Fibroblast of skin of back (primary cell): ENCODE measurements at places on chromosomes 2 and 18.
A peak's percentile ranks its signal among the peaks of the same experiment; 100 is the strongest.

DNA sequence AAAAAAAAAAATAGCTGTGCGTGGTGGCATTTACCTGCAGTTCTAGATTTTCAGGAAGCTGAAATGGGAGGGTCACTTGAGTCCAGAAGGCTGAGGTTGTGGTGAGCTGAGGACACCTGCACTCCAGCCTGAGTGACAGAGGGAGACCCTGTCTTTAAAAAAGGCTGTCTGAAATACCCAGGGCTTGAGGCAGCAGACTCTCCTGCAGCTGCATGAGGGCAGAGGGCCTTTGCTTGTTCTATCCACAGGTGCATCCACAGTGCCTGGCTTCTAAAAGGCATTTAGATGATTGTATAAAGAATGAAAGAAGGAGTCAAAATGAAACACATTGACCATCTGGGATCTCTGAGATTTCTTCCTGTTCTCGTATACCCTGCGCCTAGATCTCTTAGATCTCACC, 152.9 kb downstream of the MGAT5 start:
- no peak for DNase-seq

- DNase-seq: no peak
Measured at GRCh38 chr2:162072976-162073887, 783 bp downstream of the DPP4 start.

GRCh38 chr2:209141142-209141541, 282.7 kb upstream of the MAP2 start:
- DNase-seq: no peak

GRCh38 chr2:100878000-100878791, 58.3 kb downstream of the NPAS2 start:
- no peak for DNase-seq

GRCh38 chr2:187403568-187404260, 44.3 kb downstream of the CALCRL start:
- DNase-seq: no peak

DNA sequence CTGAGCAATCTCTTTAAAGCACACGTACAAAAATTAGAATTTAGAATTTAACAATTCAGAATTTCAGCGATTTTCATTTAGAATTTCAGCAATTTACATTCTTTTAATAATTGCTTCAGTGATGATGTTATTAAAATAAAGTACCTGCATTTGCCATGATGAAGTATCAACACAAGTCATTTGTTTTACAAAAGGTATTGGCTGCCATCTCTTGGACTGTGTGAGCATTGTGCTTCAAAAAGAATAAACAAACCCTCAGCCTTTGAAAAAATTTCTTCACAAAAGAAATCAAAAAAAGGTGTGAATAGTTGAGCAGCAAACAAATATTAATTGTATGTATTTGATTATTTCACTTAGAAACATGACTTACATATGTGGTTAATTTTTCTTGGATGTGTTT, 27.1 kb upstream of the ZC3H15 start:
- peak; percentile 20 for DNase-seq

DNA sequence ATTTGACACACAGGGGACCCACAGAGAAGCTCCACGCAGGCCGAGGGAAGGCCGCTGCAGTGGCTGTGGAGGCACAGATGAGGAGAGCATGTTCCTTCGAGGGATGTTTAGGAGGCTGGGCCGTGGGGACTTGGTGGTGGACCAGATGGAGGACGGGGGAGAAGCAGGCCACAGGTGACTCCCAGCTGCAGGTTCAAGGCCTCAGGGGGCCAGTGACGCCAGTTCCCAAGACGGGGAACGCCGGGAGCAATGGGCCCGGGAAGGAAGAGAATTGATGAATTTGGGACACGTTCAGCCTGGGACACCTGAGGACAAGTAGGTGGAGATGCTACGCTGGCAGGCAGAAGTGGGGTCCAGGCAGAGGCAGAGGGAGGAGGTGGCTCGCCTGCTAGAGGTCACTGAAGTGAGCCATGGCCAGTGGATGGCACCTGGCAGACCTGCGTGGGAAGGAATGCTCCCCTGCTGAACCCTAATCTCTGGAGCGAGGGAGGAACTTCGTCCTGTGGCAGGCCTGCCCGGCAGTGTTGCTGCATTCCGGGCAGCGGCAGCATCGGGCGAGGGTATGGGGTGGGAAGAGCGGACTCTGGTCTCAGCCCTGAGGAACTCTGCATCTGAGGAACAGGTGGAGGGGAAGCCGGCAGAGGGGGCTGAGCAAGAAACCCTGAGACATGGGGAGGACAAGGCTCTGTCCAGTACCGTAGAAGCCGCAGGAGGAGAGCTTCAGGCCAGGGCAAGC, 25.2 kb upstream of the HPCAL1 start:
- no peak for DNase-seq

DNA sequence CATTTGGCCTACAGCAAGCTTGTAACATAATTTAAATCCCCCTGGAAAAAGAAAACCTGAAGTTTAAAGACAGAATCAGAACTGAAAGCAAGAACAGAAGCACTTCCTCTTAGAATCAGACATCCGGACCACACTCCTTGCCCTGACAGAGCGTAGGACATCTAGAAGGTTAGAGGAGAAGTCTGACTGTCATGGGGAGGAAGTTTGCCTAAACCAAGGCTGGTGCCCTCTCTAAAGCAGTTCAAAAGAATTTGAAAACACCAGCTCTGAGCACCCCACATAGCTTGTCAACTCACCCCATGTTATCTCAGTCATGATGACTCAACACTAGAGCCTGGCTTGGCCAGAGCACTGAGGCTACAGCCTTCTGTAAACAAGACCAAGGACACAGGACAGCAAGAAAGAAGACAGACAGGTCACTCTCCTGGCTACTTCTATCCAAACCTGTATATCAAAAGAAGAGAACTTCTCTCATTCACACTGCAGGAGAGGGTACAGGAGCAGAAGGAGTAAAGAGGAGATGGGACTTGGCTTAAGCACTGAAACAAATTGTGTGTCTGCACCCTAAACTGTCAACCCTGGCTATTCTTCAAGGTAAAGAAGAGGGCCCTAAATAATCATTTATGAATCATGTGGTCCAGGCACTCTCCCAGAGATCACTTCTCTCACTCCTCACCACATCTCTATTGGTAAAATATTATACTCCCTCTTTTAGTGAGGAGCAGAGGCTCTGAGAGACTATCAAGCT, 198.6 kb downstream of the MEMO1 start:
- peak; percentile 17 for DNase-seq

DNA sequence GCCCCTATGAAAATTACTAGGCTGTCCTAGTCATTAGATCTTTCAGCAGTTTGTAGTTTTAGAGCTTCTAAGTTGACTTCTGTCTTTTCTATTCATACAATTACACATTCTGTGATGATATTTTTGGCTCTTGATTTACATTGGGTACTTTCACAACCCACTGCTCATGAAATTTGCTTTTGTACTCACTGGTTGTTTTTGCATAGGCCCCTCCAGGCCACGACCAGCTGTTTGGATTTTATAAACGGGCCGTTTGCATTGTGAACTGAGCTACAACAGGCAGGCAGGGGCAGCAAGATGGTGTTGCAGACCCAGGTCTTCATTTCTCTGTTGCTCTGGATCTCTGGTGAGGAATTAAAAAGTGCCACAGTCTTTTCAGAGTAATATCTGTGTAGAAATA, 193.8 kb downstream of the RPIA start:
- no peak for DNase-seq

DNA sequence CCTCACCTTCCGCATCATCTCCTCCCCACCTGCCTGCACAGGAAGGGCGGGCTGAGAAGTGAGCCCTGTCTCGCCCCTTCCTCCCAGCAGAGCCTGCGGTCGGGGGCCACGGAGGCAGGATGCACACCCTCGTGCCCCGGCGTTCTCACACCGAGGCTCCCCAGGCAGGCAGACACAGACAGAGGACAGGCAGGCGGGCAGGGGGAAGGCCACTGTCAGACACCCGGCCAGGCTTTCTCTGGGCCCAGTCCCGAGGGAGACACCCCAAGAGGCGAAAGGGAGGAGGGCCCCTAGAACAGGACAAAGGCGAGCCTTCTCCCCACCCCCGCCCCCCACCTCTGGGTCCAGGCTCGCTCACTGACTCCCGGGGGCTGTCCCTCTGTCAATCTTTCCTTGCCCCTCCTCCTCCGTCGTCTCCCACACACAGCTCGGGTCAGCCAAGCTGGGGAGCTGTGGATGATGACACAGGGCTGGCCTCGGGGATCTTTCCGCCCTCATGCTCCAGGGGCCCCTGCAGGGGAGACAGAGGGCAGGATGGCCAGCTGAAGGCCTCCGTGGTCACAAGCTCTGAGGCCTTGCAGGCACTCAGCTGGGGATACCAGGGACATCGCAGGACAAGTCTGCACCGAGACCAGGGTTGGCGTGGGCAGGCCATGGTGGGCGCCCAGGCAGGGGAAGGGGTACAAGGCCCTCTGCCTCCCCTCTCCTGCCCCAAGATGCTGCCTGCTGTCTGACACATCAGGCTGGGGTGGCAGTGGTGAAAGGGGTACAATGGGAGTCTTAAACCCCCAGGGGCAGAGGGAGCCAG, 24.9 kb downstream of the BIN1 start:
- DNase-seq: no peak

DNA sequence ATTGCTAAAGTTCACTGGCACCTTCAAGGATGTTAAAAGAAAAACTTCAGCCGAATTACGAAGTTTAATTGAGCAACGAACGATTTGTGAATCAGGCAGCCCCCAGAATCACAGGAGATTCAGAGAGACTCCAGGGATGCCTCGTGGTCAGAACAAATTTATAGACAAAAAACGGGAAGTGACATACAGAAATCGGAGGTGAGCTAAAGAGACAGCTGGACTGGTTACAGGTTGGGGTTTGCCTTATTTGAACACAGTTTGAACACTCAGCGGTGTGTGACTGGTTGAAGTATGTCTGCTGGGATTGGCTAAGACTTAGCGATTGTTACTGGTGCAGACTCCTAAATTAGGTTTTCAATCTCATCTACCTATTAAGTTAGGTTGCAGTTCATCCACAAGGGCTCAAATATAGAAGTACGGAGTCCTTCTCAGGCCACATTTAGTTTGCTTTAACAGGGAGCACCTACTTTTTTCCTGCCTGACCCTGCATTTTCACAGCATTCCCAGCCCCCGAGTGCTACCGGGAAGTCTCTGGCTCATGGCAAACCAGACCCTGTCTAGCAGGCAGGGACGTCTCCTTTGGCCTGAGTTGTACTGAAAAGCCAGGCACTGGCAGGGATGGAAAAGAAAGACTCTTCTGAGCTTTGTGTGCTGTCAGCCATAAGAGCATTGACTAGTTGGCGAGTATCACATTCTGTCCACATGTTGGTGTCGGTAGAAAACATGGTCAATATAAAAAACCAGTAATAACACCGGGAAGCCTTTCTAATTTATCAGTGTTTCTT, 41.1 kb downstream of the CDCA7 start:
- no peak for DNase-seq

DNA sequence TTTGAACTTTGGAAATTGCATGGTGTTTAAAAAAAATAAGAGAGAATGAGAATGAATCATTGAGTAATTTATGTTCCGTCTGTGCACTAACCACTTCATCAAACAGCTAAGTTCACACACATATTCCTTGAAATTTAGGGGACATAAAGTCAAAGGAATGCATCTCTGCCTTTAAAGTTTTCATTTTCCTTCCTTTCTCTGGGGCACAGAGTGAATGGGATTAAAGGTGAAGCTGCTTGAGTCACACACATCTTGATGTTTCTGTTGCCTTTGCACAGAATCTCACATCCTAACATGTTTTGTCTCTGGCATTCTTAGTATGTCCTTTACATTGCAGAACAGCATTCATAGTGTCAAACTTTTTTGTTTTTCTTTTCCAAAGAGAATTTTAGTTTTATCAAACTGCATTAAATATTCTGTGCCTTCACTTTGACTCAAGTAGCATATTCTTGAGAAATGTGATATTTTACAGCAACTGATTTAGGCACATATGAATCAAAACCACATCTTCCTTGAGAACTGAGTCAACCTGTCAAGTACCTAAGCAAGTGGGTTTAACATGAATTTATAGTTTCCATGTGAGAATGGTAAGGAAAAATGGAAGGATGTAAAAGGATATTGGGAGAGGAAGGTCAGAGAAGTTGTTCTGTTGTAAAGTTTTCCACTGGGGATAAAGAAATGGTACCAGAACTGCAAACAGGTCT, 169.1 kb upstream of the THUMPD2 start:
- DNase-seq: peak; percentile 62

DNA sequence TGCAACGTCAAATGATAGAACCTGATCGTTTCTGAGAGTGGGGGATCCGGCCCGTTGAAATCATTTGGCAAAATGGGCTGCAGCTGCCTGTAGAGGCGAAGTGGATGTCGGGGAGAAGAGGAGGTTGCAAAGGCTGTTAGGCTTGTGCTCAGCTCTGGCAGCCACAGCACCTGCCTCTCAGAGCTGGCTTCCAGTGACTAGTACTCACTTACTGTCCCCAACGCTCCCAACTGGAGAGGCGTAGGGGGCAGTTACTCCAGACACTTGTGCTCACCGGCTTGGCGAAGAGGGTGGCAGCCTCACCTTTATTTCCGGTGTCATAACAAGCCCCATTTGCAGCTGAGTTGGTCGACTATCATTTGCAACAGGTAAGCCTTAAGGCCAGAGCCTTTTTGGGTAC, 37.9 kb downstream of the NCK2 start:
- DNase-seq: no peak

GRCh38 chr2:216688731-216689340, 6.5 kb downstream of the IGFBP5 start:
- DNase-seq: no peak

DNA sequence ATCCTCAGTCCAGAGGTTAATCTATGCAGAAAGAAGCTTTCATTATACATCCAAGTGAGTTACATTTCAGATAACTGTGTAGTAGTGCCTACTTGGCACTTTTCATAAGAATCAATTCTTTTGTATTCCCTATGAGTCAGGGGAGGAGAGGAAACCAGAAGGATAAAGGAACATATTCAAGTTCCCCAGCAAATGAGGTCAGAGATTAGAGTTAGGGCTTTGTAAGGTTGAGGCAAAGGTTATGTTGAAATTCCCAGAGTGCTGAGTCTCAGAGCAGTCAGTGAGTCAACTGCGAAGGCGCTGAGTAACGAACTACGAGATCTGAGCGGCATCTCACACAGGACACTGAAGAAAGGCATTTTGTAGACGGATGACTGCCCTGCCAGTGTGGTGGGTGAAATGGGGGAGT, 25.1 kb upstream of the ME2 start:
- no peak for DNase-seq

- peak; percentile 9 for DNase-seq
Measured at GRCh38 chr18:154151-154550, 4.2 kb upstream of the USP14 start.

GRCh38 chr2:185578322-185578721, 160.3 kb upstream of the FSIP2 start:
- no peak for DNase-seq

GRCh38 chr18:53268455-53268854, 928.5 kb downstream of the DCC start:
- DNase-seq: no peak

GRCh38 chr18:59085126-59085794, 54.4 kb upstream of the SEC11C start:
- DNase-seq: no peak

GRCh38 chr2:29923110-29923721, 1.8 kb upstream of the ALK start:
- DNase-seq: peak; percentile 62

GRCh38 chr2:160534996-160535395, 41.4 kb upstream of the RBMS1 start:
- DNase-seq: no peak
